ENCODE measurements at places on chromosomes 4 and X. TPM values are rescaled to one million over a fixed set of nuclear protein-coding genes. Genes with fewer than 3 reads are reported as not detected.

RRH gene
- total RNA-seq, result not detected

HSFX4 gene
- not detected for total RNA-seq

DNA sequence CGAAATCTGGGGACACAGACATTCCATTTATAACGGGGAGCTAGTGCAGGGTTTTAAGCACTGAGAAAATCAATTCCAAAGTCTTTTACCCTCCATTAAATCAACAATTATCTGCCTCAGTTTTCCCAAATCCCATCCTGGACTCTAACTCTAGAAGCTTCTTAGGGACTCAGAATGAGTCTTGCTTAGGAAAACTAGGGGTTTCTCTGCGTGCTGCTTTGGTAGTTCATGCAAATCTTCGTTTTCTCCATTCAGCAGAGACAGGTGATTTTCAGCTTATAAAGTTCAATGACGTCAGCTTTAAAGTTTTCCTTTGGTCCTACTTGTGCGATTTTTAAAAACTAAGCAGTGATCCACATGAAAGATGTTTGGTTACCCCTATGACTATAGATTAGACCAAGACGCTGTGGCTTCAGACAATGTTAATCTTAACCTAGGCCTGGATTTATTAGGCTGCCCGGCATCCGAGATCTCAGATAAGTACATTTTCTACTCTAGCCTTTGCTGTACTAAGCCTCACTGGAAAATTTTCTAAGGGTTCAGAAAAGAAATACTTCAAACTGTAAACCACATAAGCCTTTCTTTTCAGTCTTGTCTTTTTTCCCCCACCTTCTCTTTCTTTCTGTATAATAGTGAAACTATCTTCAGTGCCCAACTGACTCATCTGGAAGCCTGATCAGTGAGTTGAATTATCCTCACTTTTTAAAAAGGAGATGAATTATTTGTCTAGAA is 121.4 kb upstream of the GATB start:
- no peaks in the 10 kb centered on the region for H3K4me1 ChIP-seq
- no peak for DNase-seq
- H3K27ac ChIP-seq, result no peak overlapping the region
- H3K27me3 ChIP-seq, result no peaks in the 10 kb centered on the region

GRCh38 chr4:15188605-15189539 is 186.6 kb downstream of the CPEB2 start:
- H3K4me1 ChIP-seq, result peaks cover 17% of the 10 kb centered on the region
- no peak overlapping the region for H3K27ac ChIP-seq
- H3K36me3 ChIP-seq, result no peaks in the 10 kb centered on the region
- no peak for DNase-seq
- H3K4me3 ChIP-seq, result no peak overlapping the region
- H3K27me3 ChIP-seq, result no peaks in the 10 kb centered on the region

GRCh38 chr4:67721315-67721769 is 20.4 kb upstream of the UBA6 start:
- no peaks in the 10 kb centered on the region for H3K4me1 ChIP-seq
- DNase-seq, result no peak
- H3K36me3 ChIP-seq, result no peaks in the 10 kb centered on the region
- no peak overlapping the region for H3K4me3 ChIP-seq
- no peak overlapping the region for H3K27ac ChIP-seq

DNA sequence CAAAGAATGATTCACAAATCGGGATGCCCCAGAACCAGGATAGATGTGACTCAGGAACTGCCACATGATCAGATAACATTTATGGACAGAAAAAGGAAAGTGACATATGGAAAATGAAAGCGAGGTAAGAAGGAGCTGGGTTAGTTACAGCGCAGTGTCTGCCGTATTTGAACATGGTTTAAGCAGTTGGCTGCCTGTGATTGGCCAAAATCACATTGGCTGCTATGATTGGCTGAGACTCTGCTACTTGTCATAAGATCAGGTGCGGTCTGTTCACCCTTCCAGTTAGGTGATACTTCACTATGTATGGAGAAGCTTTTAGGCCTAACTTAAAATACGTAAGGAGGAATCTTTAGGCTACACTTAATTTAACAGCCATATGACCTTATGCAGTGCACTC is 322.7 kb upstream of the HAND2 start:
- no peaks in the 10 kb centered on the region for H3K4me1 ChIP-seq
- H3K27ac ChIP-seq, result no peak overlapping the region

Data from tibial nerve (tissue), 4 donors.